AG08396 (cell line): ENCODE measurements at places on chromosomes 7 and 10.

DNA sequence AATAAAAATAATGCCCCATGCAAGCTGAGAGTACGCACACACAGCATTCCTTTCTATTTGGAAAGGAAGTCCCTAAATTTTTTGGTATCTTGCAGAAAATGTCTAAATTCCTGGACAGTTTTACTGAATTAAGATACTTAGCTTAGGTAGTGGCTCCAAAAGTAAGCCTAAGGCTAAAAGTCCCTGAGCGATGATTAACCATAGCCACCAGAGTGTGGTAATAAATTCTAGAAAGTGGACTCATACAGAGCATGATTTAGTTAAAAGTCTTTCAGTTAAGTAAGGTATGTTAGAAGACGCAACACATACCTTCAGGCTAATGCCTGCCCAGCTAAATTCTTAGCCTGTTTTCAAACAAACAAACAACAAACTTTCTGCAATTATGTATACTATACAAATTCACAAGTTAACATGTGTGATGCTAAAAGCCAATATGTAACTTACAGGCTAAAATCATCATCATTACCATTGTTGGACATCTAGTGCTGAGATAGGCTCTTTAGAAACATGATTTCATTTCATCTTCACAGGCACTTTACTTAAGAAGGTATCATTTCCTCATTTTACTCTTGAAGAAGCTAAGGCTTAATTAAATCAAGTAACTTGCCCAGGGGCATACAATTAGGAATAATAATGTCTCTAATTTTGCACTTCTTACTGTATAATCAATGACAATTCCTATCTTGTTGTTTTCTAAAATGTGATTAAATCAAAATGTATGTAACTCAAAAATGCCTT is 261.4 kb upstream of the YAE1 start:
- no peak for DNase-seq

- DNase-seq, result no peak
Measured at GRCh38 chr10:43120929-43121314, 17.3 kb upstream of the CSGALNACT2 start.

DNA sequence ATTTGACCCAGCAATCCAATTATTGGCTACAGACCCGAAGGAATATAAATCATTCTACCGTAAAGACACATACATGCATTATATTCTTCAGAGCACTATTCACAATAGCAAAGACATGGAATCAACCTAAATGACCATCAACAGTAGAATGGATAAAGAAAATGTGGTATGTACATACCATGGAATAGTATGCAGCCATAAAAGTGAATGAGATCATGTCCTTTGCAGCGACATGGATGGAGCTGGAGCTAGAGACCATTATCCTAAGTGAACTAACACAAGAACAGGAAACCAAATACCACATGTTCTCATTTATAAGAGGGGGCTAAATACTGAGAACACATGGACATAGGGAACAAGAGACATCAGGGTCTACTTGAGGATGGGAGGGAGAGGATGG is 44.0 kb downstream of the LMBR1 start:
- no peak for DNase-seq

DNA sequence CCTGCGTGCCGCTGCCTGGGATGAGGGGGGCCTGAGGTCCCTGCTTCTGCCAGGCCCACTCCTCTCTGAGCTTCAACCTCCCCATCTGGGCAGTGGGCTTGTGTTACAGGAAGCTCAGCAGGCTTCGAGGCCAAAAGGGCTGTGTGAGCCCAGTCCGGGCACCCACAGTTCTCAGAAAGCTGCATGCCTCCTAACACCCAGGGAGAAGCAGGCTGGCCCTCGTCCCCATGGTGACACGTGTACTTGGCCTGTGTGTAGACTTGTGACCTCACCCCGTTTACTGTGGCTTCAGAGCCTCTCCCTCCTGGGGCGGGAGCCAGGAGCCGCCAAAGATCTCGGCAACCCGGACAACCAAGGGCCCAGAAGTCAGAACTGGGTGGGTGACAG is 2.2 kb upstream of the GRIFIN start:
- DNase-seq, result peak; percentile 90

GRCh38 chr7:44394112-44394447 is 68.7 kb upstream of the CAMK2B start:
- no peak for DNase-seq

DNA sequence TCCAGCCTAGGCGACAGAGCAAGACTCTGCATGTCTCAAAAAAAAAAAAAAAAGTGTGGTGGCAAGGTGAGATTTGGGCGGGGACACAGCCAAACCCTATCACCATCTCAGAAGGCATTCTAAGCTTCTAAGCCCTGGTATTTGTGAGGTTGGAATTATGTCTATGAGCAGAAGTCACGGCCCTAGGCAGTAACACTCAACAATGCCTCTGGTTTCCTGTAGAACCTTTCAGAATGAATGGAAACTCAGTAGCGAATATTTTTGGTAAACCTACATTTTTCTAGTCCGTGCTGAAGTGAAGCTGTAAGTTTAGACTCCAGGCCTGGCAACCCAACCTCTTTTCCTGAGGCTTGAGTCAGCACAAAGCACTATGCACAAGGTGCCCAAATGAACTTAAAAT is 88.3 kb downstream of the FAM107B start:
- no peak for DNase-seq

DNA sequence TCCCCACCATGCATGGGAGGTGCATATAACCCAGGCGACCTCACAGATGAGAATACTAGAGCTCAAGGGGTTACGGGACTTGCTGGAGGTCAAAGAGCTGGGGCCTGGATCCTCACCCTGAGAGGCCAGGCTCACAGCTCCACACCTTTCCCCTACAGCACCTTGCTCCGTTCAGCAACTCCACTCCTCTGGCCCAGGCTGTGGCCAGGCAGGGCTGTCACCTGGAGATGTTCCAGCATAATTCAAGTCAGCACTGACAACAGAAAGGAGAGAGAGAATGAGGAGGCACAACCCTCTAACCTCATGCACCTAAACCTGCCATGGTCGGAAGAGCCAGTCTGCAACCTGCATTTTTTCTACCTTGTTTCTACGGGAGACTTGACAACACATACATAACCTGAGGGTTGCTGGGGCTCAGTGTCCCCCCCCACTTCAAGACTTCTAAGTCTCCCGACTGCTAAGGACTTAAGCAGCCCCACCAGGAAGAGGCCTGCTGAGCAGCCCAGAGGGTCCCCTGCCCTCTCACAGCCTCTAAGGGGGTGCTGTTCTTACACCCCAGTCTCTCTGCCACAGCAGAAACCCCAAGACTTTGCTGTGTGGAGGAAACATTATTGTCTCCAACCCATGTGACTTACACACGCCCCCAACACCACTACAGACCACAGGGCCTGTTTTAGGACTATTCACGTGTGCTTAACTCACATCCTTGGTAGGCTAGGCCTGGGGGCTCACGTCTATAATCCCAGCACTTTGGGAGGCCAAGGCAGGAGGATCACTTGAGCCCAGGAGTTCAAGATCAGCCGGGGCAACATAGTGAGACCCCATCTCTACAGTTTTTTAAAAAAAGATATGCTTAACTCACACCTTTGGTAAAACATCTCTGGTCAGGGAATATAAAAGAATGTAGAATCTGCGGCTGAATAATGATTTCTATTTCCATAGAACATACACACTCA is 175.6 kb downstream of the FAM107B start:
- no peak for DNase-seq

DNA sequence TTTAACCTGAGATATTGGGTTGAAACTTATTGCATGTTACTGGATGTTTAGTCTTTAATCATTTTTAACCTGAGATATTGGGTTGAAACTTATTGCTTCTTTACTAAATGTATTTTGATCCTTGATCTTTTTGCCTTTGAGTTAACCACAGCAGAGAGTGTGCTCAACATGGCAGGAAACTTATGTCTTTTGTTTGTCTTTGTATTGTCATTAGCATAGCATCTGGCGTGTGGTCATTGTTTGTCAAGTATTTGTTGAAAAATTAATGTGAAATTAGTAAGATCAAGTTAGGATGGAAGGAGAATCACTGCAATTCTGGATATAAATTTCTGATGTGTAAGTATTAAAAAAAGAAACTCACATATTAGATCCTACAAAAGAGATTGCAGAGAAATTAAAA is 8.2 kb downstream of the MRC1 start:
- no peak for DNase-seq
